ENCODE measurements at places on chromosomes 12 and 14.

DNA sequence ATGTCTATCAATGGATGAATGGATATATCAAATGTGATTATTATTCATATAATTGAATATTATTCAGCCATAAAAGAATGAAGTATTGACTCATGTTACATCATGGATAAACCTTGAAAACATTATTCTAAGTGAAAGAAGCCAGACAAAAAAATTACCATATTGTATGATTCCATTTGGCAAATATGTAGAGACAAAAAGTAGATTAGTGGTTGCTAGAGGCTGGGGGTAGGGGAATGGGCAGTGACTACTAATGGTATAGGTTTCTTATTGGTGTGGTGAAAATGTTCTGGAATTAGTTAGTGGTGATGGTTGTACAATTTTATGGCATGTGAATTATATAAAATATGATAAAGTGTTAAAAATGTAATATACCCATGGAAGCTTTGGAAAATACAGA lies 31.8 kb upstream of the GNS start:
- no peak for DNase-seq

DNA sequence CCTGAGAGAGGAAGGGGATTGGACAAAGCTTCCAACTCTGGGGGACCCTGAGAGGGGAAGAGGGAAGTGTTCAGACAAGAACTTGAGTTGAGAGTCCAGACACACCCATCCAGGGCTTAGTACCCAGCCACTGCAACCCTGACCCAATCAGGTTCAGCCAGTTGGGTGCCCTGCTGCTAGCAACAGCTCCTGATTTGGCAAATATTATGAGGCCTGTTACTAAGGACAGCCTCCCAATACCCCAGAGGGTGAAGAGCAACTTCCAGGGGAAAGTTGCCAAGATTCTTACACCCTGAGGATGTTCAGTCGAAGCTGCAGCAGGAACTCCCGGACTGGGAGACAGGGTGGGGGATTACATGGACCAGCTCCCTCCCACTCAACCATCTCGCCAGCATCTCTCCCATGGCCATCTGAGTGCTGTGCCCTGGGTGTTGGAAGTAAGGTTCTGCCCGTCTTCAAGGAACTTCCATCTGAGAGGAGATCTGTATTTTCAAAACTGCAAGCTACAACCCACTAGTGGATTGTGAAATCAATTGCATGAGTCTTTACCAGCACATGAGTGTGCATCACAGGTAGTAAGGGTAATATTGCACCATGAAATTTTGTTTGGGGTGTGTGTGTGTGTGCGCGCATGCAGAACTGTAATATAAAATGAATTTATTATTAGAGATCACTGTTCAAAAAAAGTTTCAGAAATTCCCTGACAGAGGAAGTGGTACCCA lies 11.5 kb upstream of the KRT78 start:
- no peak for DNase-seq

GRCh38 chr12:57620936-57621496 lies 9.8 kb downstream of the ARHGEF25 start:
- no peak for DNase-seq

DNA sequence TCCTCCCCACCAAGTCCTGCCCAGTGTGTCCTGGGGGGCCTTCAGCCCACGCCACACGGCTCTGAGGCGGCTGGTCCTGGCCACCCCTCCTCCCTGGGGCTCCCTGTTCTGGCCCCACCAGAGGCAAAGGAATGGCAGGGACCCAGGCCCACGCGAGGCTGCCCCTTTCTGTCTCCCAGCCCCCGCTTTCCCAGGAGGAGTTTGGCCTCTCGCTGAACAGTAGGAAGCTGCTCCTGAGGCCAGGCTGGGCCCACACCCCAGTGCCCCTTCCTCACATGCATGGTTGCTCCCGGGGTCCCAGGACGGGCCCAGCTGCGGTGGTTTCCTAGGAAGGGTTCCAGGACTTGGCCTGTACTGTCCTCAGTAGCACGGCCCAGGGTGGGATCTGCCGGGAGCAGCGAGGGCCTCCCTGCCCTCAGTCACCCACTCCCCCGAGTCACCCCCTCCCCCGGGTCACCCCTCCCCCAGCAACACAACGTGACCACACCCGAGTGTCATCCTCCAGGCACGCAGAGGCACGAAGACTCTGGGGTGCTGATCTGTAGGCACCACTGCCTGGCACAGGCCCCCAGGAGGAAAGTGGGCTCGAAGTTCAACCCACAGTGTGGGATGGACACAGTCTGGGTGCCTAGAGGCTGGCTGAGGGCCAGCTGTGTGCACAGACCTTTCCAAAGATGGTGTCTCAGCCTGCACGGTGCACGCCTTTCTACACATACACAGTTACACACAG lies 33.0 kb downstream of the LRCOL1 start:
- no peak for DNase-seq

GRCh38 chr12:28202374-28203130 lies 12.3 kb downstream of the CCDC91 start:
- no peak for DNase-seq

DNA sequence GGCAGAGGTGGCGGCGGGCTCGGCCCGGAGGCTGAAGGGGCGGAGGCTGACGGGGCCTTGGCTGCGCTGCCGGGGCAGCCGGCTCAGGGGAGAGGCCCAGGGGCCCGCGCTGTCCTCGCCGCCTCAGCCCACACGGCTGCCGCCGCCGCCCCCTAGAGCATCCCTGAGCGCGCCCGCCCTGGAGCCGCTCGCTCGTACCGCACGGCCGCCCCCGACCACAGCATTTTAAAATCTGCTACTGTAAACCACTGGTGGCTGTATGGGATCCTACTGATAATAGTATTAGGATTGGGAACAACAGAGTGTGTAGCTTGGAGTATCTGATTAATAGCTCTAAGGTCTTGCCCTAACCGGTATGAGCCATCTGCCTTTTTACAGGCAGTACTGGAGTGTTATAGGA lies 22.2 kb upstream of the EDDM3A start:
- DNase-seq = no peak

- DNase-seq = no peak
Observed at GRCh38 chr14:102187044-102187443, 47.3 kb downstream of the WDR20 start.

- DNase-seq = no peak
Observed at GRCh38 chr12:57430112-57430930, 522 bp downstream of the R3HDM2 start.

DNA sequence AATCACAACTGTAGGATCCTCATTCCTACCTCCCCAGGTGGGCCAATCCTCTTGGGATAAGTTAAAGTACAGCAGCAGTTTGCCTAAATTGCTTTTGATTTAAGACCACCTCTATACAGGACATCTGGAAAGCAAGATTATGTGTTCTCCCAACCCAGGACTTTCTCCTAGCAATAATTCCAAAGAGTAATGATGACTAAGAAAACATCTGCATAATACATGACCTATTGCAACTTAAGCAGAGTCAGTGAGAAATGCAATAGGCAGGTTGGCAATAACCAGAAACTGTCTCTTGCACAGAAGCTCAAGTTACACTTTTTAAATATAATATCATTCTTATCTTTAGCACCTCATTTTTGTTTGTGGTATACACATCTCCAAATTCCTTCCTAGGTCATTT lies 275.4 kb downstream of the TRHDE start:
- DNase-seq = no peak

DNA sequence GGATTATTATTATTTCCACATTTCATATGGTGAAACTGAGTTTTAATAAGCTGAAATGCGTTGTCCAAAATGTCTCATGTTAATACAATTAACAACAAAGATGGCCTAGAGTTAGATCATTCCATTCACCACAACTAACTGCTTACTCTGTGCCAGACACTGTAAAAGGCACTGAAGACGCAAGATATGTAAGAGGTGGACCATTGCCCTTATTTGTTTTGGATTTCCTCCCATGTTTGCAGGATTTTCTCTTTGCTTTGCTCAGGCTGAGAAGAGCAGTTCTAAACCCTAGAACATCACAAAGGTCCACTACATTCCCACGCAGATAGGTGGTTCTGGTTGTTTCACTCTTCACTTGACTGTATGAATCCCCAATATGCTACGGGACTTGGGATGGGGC lies 324.4 kb upstream of the KITLG start:
- DNase-seq = no peak

DNA sequence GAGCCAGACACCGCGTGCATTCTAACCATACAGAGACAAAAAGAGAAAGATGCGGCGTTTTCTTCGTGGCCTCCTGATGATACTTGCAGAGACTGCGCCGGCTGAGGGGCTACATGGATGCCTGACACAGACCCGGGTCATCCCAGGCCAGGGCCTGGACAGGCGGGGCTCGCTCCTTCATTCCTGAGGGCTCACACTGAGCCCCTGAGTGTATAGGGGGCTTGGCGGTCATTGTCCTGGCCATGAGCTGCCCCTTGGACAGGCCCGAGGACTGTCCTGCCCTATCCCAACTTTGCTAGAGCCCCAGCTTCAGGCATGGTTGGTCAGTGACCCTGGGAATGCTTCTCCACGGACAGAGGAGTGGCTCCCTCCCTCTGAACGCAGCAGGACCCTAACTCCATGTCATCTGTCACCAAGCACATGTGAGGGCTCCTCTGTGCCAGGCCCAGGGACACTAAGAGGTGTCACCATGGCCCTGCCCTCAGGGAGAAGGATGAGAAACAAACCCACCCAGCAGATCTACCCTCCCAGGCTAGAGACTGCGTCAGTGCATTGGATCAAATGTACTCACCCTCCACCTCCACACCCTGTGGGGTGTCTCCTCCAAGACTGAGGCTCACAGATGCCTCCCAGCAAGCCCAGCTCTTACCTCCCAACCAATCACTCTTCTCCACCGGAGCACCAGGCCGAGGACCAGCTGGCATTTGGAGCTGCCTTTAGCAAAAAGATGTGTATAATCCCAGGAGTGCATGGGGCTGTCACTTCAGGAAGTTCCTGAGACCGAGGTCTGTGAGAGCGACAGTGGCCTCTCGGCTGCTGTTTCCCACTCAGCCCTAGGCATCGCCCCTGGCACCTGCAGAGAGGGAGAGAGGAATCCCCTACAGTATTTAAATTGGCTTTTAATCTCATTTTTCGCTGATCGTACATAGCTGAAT lies 102.7 kb downstream of the DICER1 start:
- DNase-seq = no peak

GRCh38 chr12:132614861-132615578 lies 3.6 kb upstream of the P2RX2 start:
- peak; percentile 64 for DNase-seq

DNA sequence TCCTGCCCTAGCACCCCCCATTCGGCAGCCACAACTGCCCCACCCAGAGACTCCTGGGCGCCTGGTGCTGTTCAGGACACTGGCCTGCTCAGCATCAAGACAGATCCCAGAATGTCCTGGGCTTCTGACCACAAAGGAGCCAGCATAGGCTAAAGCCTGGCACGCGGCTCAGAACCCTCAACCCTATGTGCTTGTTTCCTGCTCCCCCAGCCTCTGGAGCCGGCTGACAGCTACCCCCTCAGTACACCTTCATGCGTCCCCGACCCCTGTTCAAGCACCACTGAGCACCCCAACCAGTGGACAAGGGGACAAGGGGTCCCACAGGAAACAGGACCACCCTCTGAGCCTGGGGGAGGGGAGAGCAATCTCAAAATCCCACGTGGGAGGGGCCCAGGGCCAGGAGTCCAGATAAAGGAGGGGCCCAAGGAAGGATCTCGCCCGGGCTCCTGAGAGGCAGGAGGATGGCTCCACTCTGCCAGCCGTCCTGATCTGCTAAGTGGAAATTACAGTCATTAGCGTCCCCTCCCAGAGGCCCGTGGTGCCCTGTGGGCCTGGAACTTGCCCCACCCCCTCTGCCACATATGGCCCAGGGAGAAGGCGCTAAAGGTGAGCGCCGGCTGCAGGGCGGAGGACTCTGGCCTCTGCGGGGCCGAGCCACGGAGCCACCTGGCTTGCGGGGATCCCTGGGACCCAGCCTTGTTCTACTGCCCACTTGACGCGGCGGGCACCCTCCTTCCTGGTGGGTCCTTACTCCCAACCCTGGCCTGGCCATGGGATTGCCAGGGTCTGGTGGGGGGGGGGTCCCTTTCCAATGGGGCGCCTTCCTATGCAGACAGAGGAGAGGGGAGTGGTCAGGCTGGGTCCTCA lies 27.2 kb upstream of the GPR132 start:
- no peak for DNase-seq

GRCh38 chr12:6847676-6848075 lies 3.4 kb downstream of the CDCA3 start:
- DNase-seq = no peak

Data from stimulated activated CD8-positive, alpha-beta memory T cell treated with anti-CD3 and anti-CD28 coated beads, Interleukin-2, amount 100 ng/mL, for 1 hour (primary cell).